ENCODE measurements at places on chromosomes 12 and 14. TPM values are rescaled to one million over a fixed set of nuclear protein-coding genes. Genes with fewer than 3 reads are reported as not detected.

The KRT82 gene
- not detected for total RNA-seq

The ZBTB1 gene
- 43.3 TPM for total RNA-seq

The MAP3K12 gene
- total RNA-seq: 24.6 TPM

The SCNN1A gene
- total RNA-seq: 0.62 TPM

The PLEKHD1 gene
- total RNA-seq: 0.08 TPM

The POTEG gene
- not detected for total RNA-seq

The CLBA1 gene
- 2.4 TPM for total RNA-seq

The AQP2 gene
- 0.12 TPM for total RNA-seq

The CCDC175 gene
- not detected for total RNA-seq

The LMNTD1 gene
- not detected for total RNA-seq

The GPR132 gene
- total RNA-seq: 3.2 TPM

The EPYC gene
- total RNA-seq: not detected

The LRCOL1 gene
- not detected for total RNA-seq

The TOMM20L gene
- not detected for total RNA-seq

The DTX1 gene
- total RNA-seq: 6.2 TPM

The AMN gene
- 0.59 TPM for total RNA-seq

The ATG2B gene
- total RNA-seq: 18.9 TPM

The TAS2R50 gene
- 3.0 TPM for total RNA-seq

The CYP27B1 gene
- total RNA-seq: 0.27 TPM

The INTS13 gene
- total RNA-seq: 12.4 TPM

The GPR65 gene
- total RNA-seq: 1.5 TPM

The LBHD2 gene
- not detected for total RNA-seq

The TMEM132D gene
- not detected for total RNA-seq

The ESPL1 gene
- 0.13 TPM for total RNA-seq

The KLRC4 gene
- not detected for total RNA-seq

The SMCO2 gene
- not detected for total RNA-seq

The NTN4 gene
- total RNA-seq: 65.0 TPM

The PIWIL1 gene
- not detected for total RNA-seq

The NINJ2 gene
- 0.78 TPM for total RNA-seq

The VDR gene
- total RNA-seq: 5.5 TPM

The GPRC5D gene
- total RNA-seq: not detected

The PHETA1 gene
- 8.2 TPM for total RNA-seq

The NRXN3 gene
- 83.6 TPM for total RNA-seq

The SLC6A13 gene
- total RNA-seq: not detected

The EIF2S3B gene
- 0.87 TPM for total RNA-seq

The LPAR5 gene
- total RNA-seq: 0.81 TPM

The GPX2 gene
- total RNA-seq: 0.93 TPM

The KRT86 gene
- not detected for total RNA-seq

The TAS2R7 gene
- total RNA-seq: not detected

The PITPNM2 gene
- 20.4 TPM for total RNA-seq

The DLK1 gene
- total RNA-seq: not detected

The IAPP gene
- total RNA-seq: not detected
